ENCODE measurements at places on chromosomes 11 and 22.

- DNase-seq, result no peak
These were observed 24.8 kb upstream of the MUC5B start for GRCh38 chr11:1197886-1198560.

DNA sequence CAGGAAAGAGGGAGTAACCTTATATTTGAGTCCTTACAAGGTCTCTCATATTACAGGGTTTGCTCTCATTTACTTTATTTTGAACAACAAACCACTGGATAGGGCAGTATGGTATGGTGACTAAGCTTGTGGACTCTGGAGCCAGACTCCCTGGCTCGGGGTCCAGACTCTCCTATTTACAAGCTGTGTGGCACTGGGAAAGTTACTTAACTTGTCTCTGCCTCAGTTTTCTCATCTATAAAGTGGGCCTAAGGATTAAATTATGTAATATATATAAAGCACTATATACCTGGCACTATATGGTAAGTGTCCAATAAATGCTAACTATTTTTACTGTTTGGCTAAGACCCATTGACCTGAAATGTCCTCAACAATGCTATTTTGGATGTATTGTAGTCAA is 1.7 kb upstream of the DCHS1 start:
- no peak for DNase-seq

DNA sequence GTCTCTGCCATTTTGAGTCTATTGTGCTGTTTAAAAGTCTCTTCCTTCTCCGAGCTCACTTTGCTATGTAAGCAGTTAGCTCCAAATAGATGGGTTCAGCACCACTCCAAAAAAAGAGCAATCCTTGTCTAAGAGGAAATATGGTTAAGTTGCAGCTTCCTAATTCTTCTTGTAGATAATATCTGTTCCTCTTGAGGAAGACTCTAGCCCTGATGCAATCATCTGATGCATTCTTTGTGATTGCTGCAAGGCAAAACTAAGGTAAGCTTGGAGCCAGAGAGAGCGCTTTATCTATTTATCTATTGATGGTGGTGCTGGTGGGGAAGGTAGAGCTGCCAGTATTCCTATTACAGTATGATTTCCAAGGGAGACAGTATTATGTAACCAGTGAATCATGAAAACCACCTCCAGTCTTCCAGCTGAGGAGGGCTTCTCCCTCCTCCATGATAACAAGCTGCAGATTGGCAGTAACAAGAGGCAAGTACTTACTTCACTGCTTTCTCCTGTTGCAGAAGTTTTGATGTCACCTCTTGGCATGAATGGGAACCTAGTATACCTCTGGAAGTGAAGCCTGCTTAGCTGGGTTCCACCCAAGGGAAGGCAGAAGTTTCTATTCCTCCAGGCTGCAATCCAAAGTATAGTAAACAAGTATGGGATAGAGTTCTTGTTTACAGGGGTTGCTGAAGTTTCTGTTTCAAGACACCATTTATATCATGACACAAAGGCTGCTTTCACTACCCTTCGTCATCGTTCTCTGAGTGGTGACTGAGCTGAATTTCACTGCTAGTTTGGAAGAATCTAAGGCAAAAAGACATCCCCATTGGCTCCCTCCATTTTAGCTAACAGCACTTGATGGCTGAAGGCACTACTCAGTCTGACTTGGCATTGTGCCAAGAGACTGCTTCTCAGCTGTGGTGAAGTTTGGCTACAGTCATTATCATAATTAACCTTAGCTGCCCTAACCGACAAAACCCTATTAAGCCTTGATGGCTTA is 49.7 kb downstream of the FDX1 start:
- no peak for DNase-seq

GRCh38 chr11:94876222-94876621 is 97.1 kb downstream of the CWC15 start:
- no peak for DNase-seq

DNA sequence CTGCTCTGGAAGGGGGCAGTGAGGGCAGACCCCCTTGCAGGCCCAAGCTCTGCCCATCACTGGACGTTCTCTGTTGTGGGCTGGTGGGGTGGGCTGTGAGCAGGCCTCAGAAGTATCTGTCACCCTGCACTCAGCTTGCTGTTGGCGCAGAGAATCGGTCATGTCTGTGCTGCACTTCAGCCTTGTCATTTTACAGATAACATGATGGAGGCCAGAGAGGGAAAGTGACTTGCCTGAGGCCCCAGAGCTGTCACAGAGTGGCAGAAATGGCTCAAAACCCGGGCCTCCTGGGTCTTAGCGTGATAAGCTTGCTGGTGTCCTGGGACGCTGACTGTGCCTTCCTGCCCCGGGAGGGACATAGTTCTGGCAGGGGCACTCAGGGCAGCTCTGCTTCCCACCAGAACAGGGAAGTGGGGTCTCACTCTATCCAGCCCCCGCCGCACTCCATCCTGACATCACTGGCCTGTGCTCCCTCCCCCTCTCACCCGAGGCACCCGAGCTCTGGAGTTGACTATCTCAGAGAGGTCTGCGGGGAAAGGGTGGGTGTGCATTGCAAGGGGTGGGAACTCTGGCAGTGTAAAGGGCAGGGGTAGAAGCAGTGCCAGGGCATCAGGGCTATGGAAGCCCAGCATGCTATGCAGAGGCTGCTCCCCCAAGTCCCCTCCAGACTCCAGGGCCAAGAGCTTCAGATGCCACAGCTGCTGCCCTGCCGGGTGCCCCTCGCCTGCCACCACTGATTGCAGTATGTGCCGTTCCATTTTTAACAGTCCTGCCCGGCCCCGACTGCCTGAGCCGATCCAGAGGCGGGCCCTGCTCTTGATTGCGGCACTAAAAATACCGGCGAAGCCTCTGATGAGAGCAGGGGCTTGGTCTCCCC is 50.4 kb upstream of the NECTIN1 start:
- no peak for DNase-seq

DNA sequence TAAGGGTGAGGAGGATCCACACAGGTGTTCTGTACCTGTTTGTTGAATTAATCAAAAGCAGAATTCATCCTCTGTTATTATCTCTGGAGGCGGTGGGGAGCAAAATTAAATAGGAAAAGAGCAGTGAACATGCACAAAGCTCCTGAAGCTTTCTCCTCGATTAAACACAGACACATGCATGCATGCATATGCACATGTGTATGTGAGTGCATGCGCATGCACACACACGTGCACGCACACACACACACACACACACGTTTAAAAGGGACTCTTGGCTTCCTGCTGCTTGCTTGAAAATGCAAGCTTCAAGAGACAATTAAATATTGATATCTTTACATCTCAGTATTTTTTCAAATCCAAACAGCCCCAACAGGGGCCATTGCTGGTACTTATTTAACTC is 462.1 kb downstream of the BUD13 start:
- no peak for DNase-seq

All from urinary bladder (tissue), 4 donors.